ENCODE measurements at places on chromosomes 2 and 18. TPM values are rescaled to one million over a fixed set of nuclear protein-coding genes. Genes with fewer than 3 reads are reported as not detected.

- no peak overlapping the region for H3K27ac ChIP-seq
- no peak for DNase-seq
- H3K4me3 ChIP-seq, result no peak overlapping the region
- peaks cover 6% of the 10 kb centered on the region for H3K4me1 ChIP-seq
- no peaks in the 10 kb centered on the region for H3K27me3 ChIP-seq
These were observed 5.1 kb upstream of the HNMT start for GRCh38 chr2:137959166-137959565.

- H3K27ac ChIP-seq, result no peak overlapping the region
- H3K4me1 ChIP-seq, result no peaks in the 10 kb centered on the region
- H3K36me3 ChIP-seq, result no peaks in the 10 kb centered on the region
- H3K27me3 ChIP-seq, result no peaks in the 10 kb centered on the region
- no peak for DNase-seq
These were observed 3.5 kb downstream of the YWHAQ start for GRCh38 chr2:9627310-9627709.

DNA sequence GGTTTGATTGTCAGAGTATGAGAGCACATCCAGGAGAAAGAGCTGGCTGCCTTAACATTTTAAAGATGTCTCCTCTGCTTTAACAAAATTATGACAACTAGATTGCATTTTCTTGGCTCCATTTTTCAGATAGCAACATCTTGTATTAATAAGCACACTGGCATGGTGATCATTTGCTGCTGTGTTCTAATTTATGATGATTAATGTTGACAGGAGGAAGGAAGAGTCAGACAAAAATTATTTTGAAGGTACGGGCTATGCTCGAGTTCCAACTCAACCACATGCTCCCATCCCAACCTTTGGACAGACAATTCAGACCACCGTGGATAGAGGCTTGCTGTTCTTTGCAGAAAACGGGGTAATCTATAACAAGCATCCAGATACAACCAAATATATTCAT lies 98.2 kb upstream of the TTC39C start:
- no peak for DNase-seq
- no peak overlapping the region for H3K27ac ChIP-seq
- no peaks in the 10 kb centered on the region for H3K27me3 ChIP-seq
- no peaks in the 10 kb centered on the region for H3K4me1 ChIP-seq
- peaks cover 3% of the 10 kb centered on the region for H3K36me3 ChIP-seq

Gene LMAN1
- 50.7 TPM for total RNA-seq

Gene AQP12A
- total RNA-seq, result 46.6 TPM

Gene IL1F10
- total RNA-seq, result not detected
